ENCODE measurements at places on chromosomes 4 and X.

- DNase-seq = no peak
Measured at GRCh38 chrX:1327651-1328304, 8.8 kb upstream of the IL3RA start.

DNA sequence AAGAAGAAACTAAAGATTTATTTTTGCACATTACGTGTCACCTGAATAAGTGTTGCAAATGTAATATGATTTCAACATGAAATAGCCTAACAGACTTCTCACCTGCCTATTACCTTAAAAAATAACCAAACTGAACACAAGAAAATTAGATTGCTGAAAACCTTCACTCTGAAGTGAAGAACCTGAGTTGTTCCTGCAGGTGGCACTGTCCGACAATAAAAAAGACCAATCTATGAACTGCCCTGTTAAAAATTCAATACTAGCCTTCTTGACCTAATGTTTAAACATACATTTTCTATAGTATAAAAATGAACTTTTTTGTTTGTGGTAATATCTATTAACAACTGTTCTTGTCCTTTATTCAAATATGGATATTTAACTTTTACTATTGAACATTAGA is 69.2 kb upstream of the PNPLA4 start:
- no peak for DNase-seq

- peak; percentile 1 for DNase-seq
Measured at GRCh38 chr4:121510341-121510874, 129.6 kb upstream of the QRFPR start.

DNA sequence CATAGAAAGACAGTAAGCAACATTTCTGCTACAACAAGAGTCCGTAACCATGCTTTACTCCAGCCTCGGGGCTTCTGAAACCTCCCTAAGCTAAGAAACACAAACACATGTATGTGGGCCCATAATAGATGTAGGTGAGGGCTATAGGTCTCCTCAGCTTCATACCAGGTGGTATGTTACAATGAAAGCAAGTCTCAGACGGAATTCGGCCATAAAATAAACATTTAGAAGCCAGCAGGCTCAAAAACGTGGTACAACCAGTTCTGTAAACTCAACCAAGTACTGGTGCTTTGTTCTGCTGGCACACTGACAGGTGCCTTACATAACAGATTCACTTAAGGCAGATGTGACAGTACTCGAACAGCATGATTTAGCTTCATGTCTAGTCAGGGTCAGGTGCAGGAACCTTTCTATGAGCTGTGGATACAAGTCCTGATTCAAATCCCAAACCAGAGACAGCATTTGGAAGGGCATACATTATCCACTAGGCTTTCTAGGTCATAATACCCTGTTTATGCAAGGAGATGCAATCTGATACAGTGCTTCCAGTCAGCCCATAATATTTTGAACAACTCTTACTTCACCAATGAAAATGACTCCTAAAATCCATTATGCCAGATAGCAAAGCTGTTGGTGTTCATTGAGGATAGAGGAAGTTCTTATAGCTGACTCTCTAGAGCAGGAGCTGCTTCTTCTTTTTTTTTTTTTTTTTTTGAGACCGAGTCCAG is 113.8 kb upstream of the ENPP6 start:
- DNase-seq = no peak

DNA sequence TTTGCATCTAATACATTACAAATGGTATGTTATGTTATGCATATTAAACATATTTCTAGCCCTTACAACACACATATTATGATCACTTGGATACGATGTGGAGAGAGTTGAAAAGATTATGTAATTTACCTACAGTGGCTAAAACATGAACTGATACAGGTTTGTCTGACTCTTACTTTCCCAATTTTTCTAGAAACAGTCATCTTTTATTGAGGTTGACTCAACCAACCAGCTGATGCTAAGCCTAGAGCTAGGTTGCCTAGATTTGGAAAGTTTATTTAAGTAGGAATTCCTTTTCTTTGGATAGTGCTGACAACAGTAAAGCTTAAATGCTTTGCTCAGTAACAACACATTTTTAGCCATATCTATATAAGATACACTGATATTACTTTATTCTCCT is 1215.1 kb downstream of the ADGRL3 start:
- DNase-seq = no peak

DNA sequence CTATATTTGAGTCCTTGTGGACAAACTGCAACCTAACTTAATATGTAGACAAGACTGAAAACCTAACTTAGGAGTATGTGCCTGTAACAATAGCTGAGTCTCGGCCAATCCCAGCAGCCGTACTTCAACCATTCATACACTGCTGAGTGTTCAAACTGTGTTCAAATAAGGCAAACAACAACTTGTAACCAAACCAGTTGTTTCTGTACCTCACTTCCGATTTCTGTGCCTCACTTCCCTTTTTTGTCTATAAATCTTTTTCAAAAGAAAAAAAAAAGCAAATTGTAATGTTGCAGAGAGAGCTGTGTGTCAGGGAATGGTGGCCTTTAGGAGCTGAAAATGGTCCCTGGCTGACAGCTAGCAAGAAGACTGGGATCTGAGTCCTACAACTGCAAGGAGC is 46.0 kb downstream of the GEMIN8 start:
- no peak for DNase-seq

- no peak for DNase-seq
Measured at GRCh38 chr4:140163029-140163810, 9.2 kb upstream of the MAML3 start.

- DNase-seq = no peak
Measured at GRCh38 chr4:186291256-186291890, 25.4 kb downstream of the F11 start.

- no peak for DNase-seq
Measured at GRCh38 chr4:142548491-142548890, 297.6 kb downstream of the INPP4B start.

- DNase-seq = no peak
Measured at GRCh38 chr4:83599183-83599582, 63.3 kb downstream of the GPAT3 start.

- DNase-seq = no peak
Measured at GRCh38 chr4:173317004-173317403, 17.2 kb downstream of the HMGB2 start.

DNA sequence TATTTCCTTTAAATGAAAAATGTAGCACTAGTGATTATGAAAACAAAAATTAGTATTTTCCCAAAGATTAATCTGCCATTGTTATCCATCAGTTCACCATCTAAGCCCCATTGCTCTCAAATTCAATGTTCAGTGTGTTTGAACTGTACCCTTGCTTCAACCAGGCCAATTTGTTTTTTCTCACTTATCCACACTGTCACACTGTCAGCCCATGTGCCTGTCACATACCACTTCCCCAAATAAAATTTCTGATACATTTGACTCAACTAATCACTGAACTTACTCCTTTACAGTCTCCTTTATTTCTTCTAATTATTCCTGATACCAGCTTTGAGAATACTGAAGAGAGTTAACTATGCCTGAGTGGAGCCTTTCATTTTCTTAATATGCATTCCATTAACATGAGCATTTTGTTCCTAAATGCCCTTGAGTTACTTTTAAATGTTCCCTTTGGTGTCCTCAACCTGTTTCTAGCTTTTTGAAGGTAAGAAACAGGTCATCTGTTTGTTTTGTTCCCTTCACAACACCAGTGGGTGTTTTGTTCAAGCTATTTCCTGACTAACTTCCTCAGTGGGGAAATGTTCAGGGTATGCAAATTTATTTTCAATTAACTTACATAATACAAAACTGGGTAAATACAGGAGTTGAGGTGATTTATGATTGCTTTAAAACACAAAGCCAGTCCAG is 117.1 kb downstream of the RPA4 start:
- no peak for DNase-seq

GRCh38 chr4:94508296-94508695 is 56.6 kb downstream of the PDLIM5 start:
- DNase-seq = no peak

GRCh38 chr4:173119818-173120217 is 48.8 kb upstream of the GALNT7 start:
- no peak for DNase-seq

GRCh38 chr4:89099471-89099870 is 11.9 kb upstream of the TIGD2 start:
- no peak for DNase-seq

GRCh38 chr4:130812117-130812765 is 1716.3 kb downstream of the C4orf33 start:
- no peak for DNase-seq

DNA sequence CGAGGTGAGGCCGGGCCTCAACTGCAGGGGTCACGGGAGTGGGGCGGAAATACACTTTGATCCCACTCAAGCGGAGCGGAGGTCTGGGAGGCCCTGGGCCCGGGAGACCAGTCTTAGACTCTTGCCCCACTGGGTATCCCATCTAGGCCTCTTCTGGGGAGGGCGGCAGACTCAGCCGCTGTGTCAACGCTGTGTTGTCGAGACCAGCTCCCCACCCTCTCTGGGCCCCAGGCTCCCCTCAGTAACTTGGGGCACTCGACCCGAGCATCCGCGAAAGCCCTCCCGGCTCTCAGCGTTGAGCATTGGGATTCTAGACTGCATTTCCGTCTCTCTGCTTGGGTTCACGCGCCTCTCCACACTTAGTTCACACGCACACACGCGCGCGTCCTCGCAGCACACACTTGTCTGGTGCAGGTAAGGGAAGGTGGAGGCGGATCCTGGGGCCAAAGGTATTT is 1.7 kb downstream of the NKX3-2 start:
- no peak for DNase-seq

DNA sequence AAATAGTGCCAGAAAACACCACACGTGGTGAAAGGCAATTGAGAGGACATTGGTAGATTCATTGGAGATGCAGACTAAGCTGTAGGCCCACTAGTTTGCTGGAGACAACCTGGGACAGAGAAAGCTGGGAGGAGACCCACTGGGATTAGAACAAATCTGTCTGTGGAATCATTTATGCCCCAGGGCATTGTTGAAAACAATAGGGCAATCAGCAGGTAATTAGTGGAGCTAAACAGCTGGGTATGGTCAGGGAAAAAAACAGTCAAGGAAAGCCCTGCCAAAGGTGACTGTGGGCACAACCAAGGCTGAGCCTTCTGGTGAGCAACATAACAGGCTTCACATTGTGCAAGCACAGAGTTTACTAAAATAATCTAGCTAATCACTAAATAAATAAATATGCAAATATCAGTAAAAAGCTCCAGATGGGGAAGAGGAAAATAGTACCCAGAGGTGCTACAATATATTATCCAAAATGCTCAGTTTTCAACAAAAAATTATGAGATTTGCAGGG is 9.0 kb downstream of the TCEAL3 start:
- no peak for DNase-seq

GRCh38 chr4:152258391-152258790 is 277.5 kb downstream of the FBXW7 start:
- no peak for DNase-seq

- DNase-seq = no peak
Measured at GRCh38 chr4:124201636-124202035, 510.9 kb downstream of the ANKRD50 start.

GRCh38 chr4:8047837-8048678 is 108.4 kb upstream of the AFAP1 start:
- DNase-seq = no peak

- no peak for DNase-seq
Measured at GRCh38 chr4:22356987-22357596, 158.8 kb downstream of the ADGRA3 start.
